ENCODE measurements at places on chromosomes 11 and 22.

DNA sequence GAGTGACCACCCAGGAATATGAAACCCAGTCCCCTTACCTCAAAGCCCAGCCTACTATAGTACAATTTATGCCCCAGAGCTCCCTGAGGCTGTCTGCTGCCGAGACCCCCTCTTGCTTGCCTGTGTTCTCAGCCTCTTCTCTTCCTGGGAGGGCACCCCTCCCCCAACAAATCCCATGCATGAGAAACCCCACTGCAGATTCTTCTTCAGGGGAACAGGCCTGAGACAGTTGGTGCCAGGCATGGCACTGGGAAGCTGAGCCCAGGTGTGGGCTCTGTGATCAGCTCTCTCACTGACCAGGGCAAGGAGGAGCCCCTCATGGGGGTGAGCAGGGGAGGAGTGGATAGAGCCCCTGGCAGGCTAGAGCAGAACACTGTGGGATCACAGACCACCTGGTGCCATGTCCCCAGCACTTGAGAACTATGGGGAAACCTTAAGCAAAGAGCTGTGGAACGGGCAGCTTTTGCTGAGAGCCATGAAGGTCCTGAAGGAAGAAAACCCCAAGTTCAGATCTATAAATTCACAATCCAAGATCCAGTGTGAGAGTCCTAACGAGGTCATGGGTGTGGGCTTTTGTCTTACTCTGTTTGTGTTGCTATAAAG is 46.5 kb upstream of the TH start:
- DNase-seq: no peak

DNA sequence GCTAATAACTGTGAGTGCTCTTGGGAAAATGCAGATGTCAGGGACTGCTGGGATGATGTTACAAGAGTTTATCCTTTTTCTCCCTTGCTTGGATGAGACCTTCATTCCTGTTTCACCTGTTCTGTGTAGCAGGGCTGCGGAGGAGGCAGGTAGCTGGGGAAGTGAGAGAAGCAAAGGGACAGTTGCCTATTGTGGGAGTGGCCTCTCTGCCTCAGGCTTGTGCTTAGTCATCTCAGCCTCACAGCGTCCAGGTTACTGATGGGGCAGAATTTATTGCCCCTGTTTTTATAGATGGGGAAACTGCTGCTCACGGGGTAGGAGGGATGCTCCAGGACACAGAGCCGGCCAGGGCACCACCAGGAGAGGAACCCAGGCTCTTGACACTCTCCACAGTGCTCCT is 1.7 kb downstream of the STX3 start:
- no peak for DNase-seq

DNA sequence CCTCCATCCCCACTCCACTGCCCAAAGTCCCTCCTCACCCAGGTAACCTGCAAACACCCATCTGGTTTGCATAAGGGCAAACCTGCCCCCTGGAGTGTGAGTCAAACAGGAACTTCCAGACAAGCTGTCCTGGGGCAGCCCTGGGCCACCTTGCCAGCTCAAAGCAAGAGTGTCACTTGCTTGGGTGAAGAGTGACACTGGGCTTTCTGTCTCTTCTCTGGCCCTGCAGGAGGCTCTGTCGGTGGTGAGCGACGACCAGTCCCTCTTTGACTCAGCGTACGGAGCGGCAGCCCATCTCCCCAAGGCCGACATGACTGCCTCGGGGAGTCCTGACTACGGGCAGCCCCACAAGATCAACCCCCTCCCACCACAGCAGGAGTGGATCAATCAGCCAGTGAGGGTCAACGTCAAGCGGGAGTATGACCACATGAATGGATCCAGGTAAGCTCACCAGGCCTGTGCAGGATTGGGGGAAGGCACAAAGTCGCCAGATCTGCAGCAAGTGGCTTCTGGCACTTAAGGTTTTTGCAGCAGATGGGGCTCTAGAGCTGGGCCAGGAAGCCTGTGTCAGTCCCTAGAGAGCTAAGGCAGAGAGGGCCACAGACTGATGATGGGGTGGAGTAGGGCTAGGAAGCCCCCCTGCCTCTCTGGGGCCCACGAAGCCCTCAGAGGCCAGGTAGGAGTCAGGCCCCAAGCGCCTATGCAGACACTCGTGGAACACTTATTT is 64.2 kb downstream of the FLI1 start:
- no peak for DNase-seq

DNA sequence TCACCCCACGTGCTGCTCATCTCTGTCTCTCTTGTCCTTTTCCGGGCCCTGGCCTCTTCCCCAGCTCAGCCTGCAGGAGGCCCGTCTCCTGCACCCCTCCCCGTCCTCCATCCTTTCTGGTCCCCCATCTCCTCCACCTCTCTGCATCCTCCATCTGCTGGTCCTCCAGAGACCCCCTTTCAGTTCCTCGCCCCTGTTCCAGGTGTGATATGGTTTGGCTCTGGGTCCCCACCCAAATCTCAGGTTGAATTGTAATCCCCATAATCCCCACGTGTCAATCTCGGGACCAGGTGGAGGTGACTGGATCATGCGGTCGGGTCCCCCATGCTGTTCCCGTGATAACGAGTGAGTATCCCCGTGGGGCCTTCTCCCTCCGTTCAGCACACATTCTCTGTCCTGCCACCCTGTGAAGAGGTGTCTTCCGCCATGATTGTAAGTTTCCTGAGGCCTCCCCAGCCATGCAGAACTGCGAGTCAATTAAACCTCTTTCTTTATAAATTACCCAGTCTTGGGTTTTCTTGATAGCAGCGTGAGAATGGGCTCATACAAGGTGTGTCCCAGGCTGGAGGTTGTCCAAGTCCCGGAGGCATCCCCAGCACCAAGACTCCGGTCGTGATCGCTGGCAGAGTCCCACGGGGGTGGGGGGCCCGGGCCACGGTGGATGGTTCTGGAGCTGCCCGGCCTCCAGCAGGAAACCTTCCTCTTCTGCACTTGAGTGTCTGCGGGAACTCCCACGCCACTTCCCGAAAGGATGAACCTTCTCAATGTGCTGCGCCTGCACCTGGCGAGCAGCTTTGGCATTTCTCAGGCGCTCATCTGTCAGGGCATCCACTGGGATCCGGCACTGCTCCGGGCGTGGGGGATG is 29.0 kb upstream of the TOLLIP start:
- no peak for DNase-seq

- no peak for DNase-seq
Observed at GRCh38 chr11:65185869-65186341, 4.2 kb downstream of the CAPN1 start.

DNA sequence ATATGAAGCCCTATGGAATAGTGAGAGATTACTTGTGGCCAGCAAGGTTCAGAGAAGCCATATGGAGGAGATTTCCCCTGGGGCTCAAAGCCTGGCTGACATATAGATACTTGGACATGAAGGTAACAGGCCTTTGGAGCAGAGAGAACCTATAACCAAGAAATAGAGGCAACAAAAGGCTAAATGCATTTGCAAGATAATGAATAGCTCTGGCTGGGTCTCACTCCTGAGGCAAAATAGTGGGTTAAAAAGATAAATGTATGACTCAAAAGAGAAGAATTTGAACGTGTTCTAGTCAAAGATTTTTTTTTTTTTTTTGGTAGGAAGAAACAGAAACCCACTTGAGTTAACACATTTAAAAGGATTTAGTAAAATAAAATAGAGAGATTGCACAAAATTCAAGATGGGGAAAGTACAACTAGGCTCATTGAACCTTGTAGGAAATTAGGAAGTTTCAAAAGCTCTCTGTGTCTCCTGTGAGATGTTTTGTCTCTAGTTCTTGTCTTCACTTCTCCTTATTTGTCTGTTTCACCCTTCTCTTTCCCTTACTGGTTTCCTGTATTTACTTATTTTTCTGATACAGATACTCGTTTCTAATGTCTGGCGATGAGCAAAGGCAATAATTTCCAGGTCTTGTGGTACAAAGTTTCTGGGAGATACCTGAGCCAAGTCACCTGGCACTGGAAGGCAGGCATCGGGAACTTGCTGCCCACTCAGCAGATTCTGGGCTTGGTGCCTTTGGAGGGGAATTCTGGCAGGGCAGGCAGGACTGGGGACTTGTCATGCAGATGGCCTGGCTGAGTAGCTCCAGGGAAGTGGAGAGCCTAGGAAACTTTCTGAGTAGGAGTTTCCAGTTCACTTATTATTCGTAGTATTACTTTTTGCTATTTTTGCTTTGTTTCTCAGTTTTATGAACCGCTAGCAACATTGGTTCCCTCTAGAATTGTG is 49.2 kb upstream of the SESN3 start:
- DNase-seq: no peak

DNA sequence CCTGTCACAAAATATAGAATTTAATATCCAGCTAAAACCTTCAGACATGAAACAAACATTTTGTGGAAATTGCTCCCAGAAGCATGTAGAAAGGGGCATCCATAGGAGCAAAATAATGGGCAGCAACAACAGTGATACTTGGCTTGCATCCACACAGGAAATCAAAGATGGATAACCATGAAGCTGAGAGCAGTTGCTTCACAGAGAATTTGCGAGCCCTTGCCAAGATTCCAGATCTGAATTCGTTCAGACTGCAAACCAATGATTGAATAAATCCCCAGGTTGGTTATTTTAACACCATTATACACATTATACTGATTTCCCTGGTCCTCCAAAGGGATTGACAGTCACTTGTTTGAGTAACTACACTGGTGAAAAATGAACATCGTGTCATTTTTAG is 15.6 kb upstream of the OR51L1 start:
- no peak for DNase-seq

- no peak for DNase-seq
Observed at GRCh38 chr11:59729834-59730233, 16.2 kb upstream of the OR10V1 start.

DNA sequence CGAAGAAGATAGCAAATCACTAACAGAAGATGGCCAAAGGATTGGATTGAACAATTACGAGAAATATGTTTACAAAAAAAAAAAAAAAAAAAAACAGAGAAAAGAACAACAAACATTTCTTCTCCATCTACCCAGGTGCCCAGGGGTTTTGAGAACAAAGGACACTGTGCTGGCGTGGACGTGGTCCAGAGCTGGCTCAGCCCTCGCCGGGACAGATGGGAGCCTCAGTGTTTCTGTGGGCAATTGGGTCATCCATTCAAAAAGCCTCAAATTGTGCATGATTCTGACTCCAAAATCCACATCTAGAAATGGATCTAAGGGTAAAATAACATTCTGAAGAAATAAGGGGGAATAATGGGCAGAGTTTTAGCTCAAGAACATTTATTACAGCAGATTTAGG is 63.1 kb downstream of the DHCR7 start:
- DNase-seq: no peak

GRCh38 chr11:60957188-60957587 is 5.2 kb upstream of the SLC15A3 start:
- DNase-seq: no peak

DNA sequence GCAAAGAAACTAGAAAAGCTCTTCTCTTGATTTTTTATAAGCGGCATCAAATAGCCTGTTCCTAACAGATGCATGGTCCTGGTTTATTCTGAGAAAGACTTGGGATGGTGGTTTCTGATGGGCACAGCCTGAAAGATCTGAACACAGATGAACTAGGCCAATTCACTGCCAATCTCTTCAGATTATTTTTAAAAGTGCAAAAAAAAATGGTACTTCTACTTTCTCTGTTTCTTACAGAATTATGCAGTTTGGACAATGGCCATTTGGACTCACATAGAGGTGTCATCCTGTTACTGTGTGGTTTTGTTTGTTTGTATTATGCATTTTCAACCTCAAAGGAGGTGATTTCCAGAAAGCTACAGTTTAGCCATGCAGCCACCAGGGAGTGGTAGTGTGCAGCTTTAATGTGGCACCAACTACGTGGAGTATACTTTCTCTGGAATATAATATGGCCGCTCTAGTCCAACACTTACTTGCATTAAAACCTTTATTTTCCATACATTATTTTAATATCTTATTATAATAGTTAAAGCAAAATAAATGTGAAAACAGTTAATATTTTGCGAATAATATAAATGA is 469.8 kb upstream of the KIRREL3 start:
- no peak for DNase-seq

DNA sequence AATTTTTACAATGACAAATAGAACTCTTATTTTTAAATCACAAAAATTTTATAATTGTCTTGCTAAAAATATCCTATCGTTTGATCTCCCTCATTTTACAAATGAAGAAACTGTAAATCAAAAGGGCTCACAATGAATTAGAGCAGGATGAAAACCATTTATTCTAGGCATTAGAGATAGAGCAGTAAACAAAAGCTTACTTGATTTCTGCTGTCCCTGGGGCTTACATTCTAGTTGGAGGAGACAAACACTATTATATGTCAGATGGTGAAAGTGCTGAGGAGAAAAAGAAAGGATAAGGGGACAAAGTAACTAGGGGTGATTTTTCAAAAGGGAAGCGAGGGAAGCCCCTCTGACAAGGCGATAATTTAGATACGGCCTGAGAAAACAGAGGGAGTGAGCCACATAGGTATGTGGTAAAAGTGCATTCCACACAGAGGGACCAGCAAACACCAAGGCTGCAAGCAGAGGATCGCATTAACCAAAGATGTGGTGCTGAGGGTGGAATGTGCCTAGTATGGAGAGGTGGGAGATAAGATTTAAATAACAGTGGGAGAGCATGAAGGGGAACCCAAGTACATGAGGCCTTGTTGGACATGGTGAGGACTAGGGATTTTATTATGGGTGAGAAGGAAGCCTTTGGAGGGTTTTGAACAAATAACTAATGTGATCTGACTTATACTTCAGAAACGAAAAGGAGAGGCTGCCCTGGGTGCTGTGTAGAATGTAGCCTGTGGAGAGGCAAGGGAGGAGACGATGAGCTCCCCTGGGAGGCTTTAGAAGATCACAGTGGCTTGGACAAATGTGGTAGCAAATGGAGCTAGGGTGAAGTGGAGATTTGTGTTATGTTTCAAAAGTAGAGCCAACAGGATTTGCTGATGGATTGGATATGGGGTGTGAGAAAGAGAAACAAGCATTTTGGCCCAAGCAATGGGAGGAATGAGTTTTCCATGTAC is 62.1 kb downstream of the PDHX start:
- no peak for DNase-seq

GRCh38 chr11:12537778-12538401 is 136.3 kb upstream of the TEAD1 start:
- DNase-seq: no peak

GRCh38 chr11:109237636-109238035 is 184.4 kb upstream of the C11orf87 start:
- DNase-seq: no peak

- no peak for DNase-seq
Observed at GRCh38 chr11:129658526-129658867, 157.2 kb upstream of the TMEM45B start.

DNA sequence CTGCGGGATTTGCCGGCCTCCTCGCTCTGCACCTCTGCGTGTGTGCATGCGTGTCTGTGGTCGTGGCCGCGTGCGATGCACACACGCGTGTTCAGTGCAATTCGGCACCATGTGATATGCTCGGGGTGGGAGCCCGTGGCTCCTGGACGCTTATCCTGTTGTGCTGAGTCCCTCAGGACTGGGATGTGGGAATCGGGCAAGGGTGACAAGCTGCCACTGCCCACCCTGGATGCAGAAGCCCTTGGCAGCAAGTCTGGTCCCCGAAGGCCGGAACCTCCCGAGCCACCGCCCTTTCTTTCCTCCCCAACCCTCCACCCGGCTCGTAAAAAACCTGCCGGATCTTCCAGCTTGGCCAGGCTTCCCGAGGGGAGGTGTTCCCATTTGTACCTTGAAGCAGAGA is 128.2 kb downstream of the PHF21B start:
- no peak for DNase-seq

Data from NCI-H345 (cell line).